ENCODE measurements at places on chromosomes 1 and 21. TPM values are rescaled to one million over a fixed set of nuclear protein-coding genes. Genes with fewer than 3 reads are reported as not detected.

- no peaks in the 10 kb centered on the region for H3K4me1 ChIP-seq
- no peak overlapping the region for H3K27ac ChIP-seq
- peaks cover 49% of the 10 kb centered on the region for H3K27me3 ChIP-seq
- H3K4me3 ChIP-seq = peak overlapping the region; percentile 75
- peaks cover 5% of the 10 kb centered on the region for H3K36me3 ChIP-seq
- no peak for DNase-seq
Observed at GRCh38 chr1:39490596-39491145, 765 bp upstream of the BMP8A start.

The CHI3L2 gene
- total RNA-seq = not detected

The ABCA4 gene
- total RNA-seq = 0.45 TPM

The CFAP141 gene
- not detected for total RNA-seq

DNA sequence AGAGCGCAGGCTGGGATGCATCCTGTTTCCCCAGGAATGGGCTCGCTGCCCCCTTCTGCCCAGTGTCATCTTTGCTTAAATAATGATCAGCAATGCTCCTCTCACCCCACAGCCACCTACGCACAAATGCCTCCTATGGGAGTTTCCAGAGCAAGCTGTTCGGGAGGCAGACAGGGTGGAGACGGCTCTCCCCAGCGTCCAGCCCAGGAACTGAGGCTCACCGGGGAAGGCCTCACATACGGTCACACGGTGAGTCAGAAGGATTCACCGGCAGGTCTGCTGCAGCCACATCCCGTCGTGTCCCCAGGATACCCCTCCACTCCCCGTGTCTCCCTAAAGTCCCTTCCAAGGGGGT is 40.3 kb upstream of the RUNX3 start:
- no peak overlapping the region for H3K4me3 ChIP-seq
- H3K27ac ChIP-seq = no peak overlapping the region
- H3K36me3 ChIP-seq = peaks cover 2% of the 10 kb centered on the region
- peaks cover 36% of the 10 kb centered on the region for H3K4me1 ChIP-seq

The PRELP gene
- 2.9 TPM for total RNA-seq

- peaks cover 38% of the 10 kb centered on the region for H3K4me1 ChIP-seq
- H3K27ac ChIP-seq = no peak overlapping the region
- peaks cover 3% of the 10 kb centered on the region for H3K27me3 ChIP-seq
- peak overlapping the region; percentile 94 for H3K4me3 ChIP-seq
- peaks cover 19% of the 10 kb centered on the region for H3K36me3 ChIP-seq
Observed at GRCh38 chr1:1402072-1402900, 3.2 kb upstream of the CCNL2 start.

- H3K4me1 ChIP-seq = peaks cover 50% of the 10 kb centered on the region
- peaks cover 4% of the 10 kb centered on the region for H3K27me3 ChIP-seq
- H3K4me3 ChIP-seq = no peak overlapping the region
- no peaks in the 10 kb centered on the region for H3K36me3 ChIP-seq
- no peak overlapping the region for H3K27ac ChIP-seq
Observed at GRCh38 chr1:38068220-38068979, 21.8 kb upstream of the POU3F1 start.

DNA sequence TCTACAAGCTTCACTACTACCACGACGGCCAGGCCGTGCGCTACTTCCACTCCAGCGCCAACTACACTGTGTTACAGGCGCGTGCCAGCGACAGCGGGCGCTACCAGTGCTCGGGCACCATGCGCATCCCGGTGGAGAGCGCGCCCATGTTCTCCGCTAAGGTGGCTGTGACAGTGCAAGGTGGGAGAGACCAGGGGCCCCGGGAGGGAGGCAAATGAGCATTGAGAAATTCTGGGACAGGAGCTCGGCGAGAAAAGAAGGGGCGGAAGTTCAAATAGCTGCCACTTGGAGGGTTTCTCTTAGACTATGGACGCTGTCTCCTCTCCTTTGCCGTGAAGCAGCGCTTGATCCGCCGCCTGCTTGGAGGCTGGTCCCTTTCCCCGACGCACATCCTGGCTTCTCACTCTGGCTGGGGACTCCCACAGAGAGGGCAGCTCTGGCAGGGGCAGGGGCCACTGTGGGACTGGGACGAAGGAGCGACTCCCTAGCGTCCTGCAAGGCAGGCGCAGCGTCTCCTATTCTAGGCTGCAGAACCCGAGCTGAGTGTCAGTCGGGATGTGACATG is 4.6 kb downstream of the FCRLB start:
- H3K27me3 ChIP-seq = peaks cover 76% of the 10 kb centered on the region
- peak overlapping the region; percentile 98 for H3K4me3 ChIP-seq
- peaks cover 8% of the 10 kb centered on the region for H3K4me1 ChIP-seq
- DNase-seq = peak; percentile 50
- H3K36me3 ChIP-seq = no peaks in the 10 kb centered on the region
- no peak overlapping the region for H3K27ac ChIP-seq

Data from neural crest cell (in vitro differentiated cells).